ENCODE measurements at places on chromosomes 7 and 10. TPM values are rescaled to one million over a fixed set of nuclear protein-coding genes. Genes with fewer than 3 reads are reported as not detected.

The MPP7 gene
- total RNA-seq, result 11.5 TPM

The VAX1 gene
- total RNA-seq, result not detected

The GRM3 gene
- total RNA-seq, result not detected

The GNAT3 gene
- not detected for total RNA-seq

The MARCHF5 gene
- total RNA-seq, result 23.5 TPM

The GHRHR gene
- not detected for total RNA-seq

The PALS2 gene
- total RNA-seq, result 11.4 TPM

The GPR15LG gene
- total RNA-seq, result not detected

The AGAP4 gene
- total RNA-seq, result 1.8 TPM

The EN2 gene
- total RNA-seq, result under 0.01 TPM

The AGAP9 gene
- 1.6 TPM for total RNA-seq

The MRLN gene
- total RNA-seq, result not detected

The ATP6V0E2 gene
- total RNA-seq, result 7.1 TPM

- DNase-seq, result no peak
Observed at GRCh38 chr7:102927312-102927933, 14.6 kb downstream of the LRRC17 start.

DNA sequence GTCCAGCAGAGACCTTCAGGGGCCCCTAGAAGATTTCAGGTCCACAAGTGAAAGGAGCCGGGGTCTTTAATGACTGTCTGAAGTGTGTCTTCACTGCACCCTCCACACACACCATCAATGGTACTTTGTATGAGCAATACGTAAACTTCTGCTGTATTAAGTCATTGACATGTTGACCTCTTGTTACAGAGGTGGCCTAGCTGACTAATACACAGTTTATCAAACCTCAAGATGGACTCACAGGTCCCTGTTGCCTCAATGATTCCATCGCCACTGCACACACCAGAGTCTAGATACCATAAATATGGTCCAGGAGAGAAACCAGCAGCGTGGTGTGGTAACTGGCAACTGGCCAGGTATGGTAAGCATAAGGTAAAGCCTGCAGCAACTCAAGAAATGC lies 19.5 kb downstream of the KCNMA1 start:
- no peak for DNase-seq

DNA sequence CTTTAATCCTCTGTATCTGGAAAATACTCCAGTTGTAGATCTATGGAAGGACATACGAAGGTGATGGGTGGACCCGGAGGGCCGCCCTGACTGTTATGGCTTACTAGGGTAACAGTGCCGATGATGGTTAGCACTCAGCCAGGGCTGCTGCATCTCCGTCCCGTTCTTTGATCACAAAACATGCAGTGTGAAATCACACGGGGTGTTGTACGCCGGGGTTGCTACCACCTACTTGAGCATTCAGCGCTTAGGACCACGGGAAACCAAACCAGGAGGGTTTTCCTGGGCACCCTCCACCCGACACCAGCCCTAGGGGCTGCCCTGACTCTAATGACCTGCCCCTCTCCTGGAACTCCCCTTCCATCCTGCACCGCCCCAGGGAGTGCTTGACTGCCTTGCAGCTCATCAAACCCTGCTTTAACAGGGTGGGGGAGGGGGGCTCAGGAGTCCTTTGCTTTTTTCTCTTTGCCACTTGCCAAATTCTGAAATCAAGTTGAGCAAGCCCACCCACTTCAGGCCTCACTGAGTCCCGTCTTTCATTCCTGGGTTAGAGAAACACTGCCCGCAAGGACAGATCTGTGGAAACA lies 20.4 kb downstream of the ZNF775 start:
- DNase-seq, result no peak

- DNase-seq, result no peak
Observed at GRCh38 chr7:132904209-132904608, 177.7 kb downstream of the CHCHD3 start.

GRCh38 chr7:48094861-48095293 lies 5.8 kb downstream of the UPP1 start:
- DNase-seq, result no peak

GRCh38 chr7:82542665-82543064 lies 99.1 kb upstream of the CACNA2D1 start:
- no peak for DNase-seq

GRCh38 chr10:14567421-14567820 lies 207.3 kb downstream of the FAM107B start:
- DNase-seq, result no peak

- DNase-seq, result peak; percentile 44
Observed at GRCh38 chr7:107559864-107560263, 3.9 kb downstream of the COG5 start.

DNA sequence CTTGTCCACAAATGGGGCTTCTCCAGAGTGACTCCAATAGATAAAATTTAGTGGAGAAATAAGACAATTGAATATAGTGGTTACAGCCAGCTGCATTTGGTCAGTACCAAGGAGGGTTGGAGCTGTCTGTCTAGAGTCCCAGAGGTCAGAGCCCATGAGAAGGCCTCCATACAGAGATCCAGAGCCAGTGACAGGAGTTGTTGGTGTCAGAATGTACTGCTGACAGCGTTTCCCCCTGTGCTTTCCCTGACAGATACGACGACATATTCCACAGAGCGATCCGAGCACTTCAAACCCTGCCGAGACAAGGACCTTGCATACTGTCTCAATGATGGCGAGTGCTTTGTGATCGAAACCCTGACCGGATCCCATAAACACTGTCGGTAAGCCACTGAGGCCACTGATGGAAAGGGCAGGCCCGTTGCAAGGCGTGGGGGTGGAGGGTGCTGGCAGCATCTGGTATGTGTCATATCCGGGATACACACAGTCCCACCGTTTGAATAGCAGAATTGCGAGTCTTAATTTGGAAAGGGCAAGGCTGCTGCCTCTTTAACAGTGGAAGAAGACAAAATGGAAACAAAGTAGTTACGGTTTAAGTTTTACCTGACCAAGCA lies 483.6 kb downstream of the NRG3 start:
- DNase-seq, result no peak

DNA sequence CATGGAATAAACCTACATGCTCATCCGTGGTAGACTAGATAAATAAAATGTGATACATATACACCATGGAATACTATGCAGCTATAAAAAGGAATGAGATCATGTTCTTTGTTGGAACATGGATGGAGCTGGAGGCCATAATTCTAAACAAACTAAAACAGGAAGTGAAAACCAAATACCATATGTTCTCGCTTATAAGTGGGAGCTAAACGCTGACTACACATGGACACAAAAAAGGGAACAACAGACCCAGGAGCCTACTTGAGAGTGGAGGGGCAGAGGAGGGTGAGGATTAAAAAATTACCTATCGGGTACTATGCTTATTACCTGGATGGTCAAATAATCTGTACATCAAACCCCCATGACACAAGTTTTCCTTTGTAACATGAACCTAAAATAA lies 68.7 kb upstream of the SEC61G start:
- no peak for DNase-seq

- DNase-seq, result no peak
Observed at GRCh38 chr10:86523348-86523747, 1.8 kb upstream of the WAPL start.

GRCh38 chr7:143199040-143199439 lies 15.8 kb downstream of the TAS2R39 start:
- no peak for DNase-seq

GRCh38 chr10:554182-554848 lies 135.2 kb downstream of the DIP2C start:
- peak; percentile 73 for DNase-seq

DNA sequence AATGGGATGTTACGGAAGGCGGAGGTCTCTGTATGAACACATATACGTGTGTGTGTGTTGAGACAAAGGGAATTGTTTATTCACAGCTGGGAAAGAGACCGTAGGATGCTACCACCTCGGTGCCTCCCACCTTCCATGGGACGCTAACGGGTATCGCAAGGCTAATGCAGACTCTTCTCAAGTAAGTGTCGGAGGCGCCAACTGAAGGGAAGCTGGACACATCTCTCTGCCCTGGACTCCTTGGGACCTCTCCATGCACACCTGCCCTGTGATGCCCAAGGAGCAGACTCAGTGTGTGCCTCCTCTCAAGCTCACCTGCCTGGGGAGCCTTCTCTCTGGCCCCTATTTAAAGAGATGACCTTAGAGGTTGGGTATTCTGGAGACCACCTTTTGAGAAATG lies 230.9 kb downstream of the DNAJB6 start:
- DNase-seq, result no peak

DNA sequence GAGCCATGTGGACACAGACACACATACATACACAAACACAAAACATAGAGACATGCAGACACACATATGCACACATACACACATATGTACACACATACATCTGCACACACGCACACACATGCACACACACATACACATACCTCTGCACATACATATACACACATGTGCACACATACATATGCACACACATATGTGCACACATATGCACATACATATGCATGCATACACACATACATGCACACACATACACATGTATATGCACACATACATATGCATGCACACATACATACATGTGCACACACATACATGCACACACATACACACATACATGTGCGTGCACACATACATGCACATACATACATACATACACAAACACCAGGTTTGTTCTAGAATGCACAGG lies 236.3 kb upstream of the FOXK1 start:
- DNase-seq, result no peak

- no peak for DNase-seq
Observed at GRCh38 chr7:4612939-4613841, 68.9 kb upstream of the FOXK1 start.

GRCh38 chr10:79055892-79056291 lies 12.9 kb upstream of the ZMIZ1 start:
- no peak for DNase-seq

Measured in dermis microvascular lymphatic vessel endothelial cell (primary cell).